IMR-90 (cell line): ENCODE measurements at places on chromosomes 2 and 18.
A peak's percentile ranks its signal among the peaks of the same experiment; 100 is the strongest.

DNA sequence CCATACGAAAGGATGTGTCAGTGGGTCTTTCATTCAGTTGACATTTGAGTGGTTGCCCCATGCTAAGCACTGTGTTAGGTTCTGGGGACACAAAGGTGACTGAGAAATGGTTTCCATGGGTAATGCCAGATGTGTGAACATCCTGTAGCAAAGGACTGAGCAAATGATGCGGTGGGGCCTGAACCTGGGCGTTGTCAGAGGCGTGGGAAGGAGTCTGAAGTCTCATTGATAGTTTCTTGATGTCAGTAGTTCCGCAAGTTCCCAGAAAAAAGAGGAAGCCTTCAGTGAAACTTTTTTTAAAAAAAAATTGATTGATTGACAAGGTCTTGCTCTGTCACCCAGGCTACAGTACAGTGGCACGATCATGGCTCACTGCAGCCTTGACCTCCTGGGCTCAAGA lies 56.9 kb downstream of the LIMS1 start:
- no peak overlapping the region for H3K27ac ChIP-seq
- H3K36me3 ChIP-seq = no peaks in the 10 kb centered on the region

DNA sequence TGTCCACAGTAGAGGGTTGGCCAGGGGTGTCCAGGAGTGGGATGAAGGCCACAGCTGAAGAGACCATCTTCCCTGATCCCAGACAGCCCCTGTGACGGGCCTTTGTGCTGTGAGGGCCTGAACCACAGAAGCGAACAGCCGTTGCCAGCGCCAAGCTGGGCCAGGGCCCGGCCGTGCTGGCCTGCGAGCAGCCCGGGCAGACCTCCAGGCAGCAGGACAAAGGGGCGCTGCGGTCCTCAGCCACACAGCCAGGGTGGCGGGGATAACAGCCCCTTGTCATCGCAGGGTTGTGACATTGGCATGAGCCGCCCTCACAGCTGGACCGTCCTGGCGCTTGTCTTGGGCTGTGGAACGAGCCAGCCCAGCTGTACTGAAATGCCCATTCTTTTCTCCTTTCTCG lies 161.1 kb downstream of the FAM210A start:
- H3K27ac ChIP-seq = no peak overlapping the region
- no peak for DNase-seq
- no peaks in the 10 kb centered on the region; the same call in 1 of the 2 replicates for H3K27me3 ChIP-seq

DNA sequence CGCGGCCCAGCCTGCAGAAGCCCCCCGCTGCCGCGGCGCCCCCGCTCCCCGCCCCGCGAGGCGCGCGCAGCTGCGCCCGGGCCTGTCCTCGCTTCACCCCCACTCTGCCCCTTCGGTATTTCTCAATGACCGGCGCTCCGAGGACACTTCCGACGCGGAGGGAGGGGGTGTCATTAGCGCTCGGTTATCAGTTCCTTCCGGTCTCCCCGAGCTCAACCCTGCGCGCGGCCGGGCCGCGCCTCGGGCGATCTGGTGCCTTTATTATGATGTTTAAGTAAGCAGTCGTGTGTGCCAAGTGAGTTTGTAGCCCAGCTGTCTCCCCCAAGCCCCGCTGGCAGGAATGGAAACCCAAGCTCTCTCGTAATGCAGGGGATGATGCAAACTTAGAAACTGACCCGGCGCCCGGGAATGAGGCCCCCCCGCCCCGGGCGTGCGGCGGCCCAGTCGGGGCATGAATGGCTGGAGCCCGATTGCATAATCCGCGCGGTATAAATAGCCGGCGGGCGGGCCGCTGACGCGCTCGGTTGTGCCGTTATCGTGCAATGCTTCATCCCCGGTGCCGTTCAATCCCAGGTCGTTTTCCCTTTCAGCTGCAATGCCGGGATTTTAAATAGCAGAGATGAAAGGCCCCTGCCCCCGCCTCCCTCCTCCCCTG lies 3.9 kb upstream of the SPRED2 start:
- no peaks in the 10 kb centered on the region for H3K36me3 ChIP-seq
- peak; percentile 96 for DNase-seq
- peak overlapping the region; percentile 61 for H3K4me3 ChIP-seq
- H3K4me1 ChIP-seq = peaks cover 5% of the 10 kb centered on the region; the same call in 1 of the 2 replicates

DNA sequence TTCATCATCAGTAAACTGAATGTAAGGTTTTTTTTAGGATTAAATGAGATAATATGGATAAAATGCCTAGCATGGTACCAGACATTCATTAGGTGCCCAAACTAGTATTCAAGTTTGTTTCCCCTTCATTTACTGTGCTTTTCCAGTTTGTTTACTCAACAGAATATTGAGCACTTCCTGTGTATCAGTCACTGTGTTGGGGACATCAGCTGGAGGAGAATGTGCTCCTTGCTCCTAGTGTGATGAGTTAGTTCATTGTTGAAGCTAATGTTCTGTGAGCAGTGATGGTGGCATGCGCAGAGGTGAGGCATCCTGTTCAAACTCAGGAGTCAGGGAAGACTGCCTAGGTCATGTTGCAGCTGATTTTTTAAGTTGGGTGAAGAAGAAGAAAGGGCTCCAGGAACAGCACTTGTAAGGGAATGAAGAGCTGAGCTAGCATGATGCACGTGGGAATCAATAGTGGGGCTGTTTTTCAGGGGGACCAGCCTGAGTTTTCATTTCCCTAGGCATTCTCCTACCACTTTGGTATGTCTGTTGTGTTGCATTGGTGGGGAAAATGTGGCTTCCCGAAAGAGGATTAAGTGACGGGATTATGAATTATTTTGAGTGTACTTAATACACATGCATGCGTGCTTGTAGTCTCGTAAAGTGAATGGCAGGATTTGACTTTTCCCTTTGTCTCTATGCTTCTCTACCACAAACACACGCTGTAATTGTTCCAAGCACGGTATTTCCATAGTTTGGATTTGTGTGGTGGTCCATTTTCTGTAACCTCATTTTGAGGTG lies 23.7 kb downstream of the TTLL4 start:
- peaks cover 18% of the 10 kb centered on the region for H3K36me3 ChIP-seq
- DNase-seq = peak; percentile 23
- H3K4me3 ChIP-seq = no peak overlapping the region
- no peaks in the 10 kb centered on the region for H3K27me3 ChIP-seq

DNA sequence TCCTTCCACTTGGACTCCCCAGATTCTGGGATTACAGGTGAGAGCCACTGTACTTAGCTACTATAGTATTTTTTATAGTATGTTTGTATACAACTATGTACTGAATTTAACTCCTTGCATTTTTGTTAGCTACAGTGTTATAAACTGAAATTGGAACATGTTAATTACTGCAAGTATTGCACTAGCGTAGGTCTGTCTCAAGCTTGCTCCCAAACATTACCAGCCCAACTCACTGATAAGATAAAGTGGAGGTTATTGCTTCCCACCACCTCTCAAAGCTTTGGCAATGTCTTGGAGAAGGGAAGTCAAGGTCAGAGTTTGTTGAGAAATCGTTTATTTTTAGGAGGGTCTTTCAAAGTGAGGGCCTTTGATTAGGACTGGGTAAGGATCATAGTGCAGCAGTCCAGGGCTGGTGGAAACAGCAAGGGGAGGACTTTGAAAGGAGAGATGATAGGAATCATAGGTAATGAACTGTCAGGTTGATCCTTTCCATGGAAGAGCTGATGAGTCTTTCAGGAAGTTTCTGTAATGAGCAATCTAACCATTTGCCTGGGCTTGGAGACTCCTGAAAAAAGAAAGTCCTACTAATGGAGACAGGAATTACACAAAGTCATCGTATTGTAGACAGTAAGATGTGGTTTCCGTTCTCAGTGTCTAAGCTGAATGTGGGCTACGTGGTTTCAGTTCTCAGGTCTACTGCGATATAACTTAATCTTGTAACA lies 257.1 kb downstream of the MYO3B start:
- H3K27ac ChIP-seq = no peak overlapping the region
- no peaks in the 10 kb centered on the region for H3K27me3 ChIP-seq
- DNase-seq = no peak
- H3K4me1 ChIP-seq = no peaks in the 10 kb centered on the region

GRCh38 chr2:54090521-54091117 lies 24.8 kb upstream of the ACYP2 start:
- no peaks in the 10 kb centered on the region for H3K4me1 ChIP-seq
- H3K27ac ChIP-seq = no peak overlapping the region
- no peaks in the 10 kb centered on the region; the same call in 1 of the 2 replicates for H3K27me3 ChIP-seq
- no peaks in the 10 kb centered on the region for H3K36me3 ChIP-seq

DNA sequence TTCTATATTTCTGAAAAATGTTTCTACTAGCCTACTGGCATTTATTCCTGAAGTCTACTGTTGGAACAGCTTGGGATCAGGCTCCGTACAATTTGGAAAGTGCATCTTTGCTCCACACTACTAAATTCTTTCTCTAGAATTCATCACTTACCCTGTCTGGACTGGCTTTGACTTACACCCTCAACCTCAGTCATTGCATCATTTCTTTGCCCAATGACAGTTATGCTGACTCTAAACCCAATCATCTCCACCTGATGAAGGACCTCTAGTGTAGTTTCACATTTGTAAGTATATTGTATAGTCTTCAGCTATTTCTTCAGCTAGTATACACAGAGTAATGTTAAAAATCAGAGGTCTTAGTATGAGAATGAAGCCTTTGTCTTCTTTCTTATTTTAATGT lies 359.6 kb upstream of the MC4R start:
- no peak overlapping the region for H3K4me3 ChIP-seq
- H3K36me3 ChIP-seq = no peaks in the 10 kb centered on the region
- no peaks in the 10 kb centered on the region for H3K4me1 ChIP-seq
- H3K27ac ChIP-seq = no peak overlapping the region
